SK-N-MC (cell line): ENCODE measurements at places on chromosomes 16 and 17.
A peak's percentile ranks its signal among the peaks of the same experiment; 100 is the strongest.

DNA sequence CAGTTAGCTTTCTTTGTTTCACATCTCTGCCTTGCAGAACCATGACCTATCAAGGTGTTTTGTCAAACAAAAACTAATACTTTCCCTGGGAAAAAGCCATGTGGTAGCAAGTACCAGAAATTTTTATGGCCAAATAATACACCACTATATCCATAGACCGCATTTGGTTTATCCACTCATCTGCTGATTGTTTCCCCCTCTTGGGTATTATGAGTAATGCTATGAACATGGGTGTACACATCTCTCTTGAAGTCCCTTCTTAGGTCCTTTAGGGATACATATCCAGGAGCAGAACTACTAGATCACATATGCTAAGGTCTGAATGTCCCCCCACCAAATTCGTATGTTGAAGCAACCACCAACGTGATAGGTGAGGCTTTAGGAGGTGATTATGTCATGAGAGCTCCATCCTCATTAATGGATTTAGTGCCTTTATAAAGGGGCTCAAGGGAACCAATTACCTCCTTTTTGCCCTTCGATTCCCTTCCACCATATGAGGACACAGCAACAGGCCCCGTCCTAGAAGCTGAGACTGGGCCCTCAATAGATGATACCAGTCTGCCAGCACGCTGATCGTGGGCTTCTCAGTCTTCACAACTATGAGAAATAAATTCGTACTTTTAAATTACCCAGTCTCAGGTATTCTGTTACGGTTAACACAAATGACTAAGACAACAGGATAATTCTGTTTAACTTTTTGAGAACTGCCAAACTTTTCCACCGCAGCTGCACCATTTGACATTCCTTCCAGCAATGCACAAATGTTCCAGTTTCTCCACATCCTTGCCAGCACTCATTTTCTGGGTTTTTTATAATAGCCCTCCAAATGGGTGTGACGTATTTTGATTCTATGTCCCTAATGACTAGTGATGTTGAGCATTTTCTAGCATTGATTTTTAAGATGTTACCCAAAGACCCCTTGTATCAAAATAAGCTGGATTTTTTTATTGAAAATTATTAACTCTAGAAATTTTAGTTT lies 30.0 kb downstream of the SIAH1 start:
- DNase-seq, result no peak

DNA sequence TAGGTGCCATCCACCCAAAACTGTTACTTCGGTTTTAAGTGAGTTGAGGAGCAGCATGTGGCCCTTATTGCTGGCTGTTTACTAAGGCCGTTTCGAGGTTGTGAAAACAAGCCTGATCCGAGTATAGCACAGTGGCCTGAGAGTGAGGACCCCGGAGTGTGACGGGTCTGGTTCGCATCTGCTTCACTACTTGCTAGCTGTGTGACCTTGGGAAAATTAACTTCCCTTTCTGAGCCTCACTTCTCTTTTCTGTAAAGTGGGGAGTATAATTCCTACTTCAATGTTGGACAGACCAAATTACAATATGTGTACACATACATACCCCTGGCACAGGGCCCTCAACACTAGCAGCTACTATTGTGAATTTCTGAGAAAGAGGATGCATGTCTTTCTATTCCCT lies 11.7 kb upstream of the HEATR6 start:
- no peak for DNase-seq

DNA sequence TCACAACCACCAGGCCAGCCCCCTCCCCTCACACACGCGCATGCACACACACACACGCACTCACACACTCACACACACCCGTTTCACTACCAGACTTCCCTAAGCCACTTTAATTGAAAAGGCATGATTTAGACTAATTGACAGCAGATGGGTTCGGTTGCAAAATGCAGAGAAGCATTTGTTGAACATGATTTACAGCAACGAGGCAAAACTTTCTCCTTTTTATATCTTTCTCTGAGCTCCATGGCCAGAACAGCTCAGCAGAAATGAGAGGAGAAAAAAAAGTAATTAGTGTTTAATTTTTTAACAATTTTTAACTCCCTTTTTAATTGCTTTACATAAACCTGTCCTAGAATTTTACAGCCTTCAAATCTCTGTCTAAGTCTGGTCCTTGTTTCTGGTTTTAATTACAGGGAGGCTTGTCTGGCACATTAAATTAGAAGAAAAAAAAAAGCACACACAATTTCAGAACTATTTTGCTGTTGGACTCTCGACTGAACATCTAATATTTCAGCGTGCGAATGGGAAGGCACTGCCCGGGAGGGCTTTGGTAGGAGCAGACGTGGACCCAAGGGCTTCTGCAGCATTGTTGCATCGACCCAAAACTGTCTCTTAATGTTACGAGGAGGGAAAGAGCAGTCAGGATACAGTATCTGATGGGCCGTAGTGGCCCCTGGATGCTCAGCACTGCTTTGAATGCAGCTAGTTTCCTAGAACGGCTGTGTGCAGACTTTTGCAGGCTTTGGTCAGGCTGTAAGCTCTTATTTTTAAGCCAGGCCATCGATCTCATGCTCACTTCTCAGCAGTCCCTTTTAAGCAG lies 255.9 kb downstream of the SOX9 start:
- DNase-seq, result no peak

GRCh38 chr17:21039839-21040575 lies 2.8 kb downstream of the USP22 start:
- no peak for DNase-seq

- DNase-seq, result no peak
Measured at GRCh38 chr16:62664566-62664965, 628.3 kb upstream of the CDH8 start.

- DNase-seq, result no peak
Measured at GRCh38 chr17:9527788-9528187, 47.8 kb downstream of the STX8 start.

- no peak for DNase-seq
Measured at GRCh38 chr17:46171939-46172338, 21.3 kb downstream of the KANSL1 start.

DNA sequence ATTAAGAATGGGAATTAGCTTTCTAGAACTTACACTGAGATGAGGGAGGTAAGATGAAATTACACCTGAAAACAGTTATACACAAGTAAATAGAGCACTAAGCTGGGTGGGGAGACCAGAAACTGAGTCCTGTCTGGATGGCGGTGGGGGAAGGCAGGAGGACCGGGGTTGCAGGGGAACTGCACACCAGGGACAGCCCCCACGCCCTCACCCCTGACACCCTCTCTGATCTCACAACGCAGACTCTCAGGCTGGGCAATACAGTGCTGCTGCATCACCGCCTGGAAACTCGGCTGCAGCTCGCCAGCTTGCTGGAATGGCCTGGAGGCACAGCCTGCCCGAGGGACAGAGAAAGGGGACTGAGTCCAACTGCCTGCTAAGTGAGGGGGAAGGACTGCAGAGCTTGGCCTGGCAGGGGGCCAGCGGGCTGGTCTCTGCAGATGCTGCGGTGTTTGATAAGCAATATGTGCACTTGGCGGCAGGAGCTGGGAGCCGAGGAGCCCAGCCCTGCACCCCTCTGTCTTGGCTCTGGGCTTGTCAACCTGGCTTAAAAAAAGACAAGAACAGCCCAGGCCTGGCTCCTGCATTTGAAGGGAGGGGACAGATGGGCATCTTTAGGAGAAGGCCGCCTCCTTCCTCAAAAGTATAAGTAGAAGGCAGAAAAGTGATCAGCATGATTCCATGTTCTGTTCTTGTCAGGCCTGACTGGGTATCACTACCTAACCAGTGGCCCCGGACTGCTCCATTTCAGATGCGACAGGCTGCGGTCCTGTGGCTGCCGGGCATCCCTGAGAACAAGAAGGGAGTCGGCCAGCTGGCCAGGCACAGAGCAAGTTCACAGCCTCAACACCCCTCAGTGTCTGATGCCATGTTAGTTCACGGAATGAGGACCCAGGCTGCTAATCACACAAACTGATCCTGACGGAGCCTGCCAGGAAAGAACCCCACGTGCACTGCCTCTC lies 30.2 kb downstream of the SPHK1 start:
- no peak for DNase-seq

DNA sequence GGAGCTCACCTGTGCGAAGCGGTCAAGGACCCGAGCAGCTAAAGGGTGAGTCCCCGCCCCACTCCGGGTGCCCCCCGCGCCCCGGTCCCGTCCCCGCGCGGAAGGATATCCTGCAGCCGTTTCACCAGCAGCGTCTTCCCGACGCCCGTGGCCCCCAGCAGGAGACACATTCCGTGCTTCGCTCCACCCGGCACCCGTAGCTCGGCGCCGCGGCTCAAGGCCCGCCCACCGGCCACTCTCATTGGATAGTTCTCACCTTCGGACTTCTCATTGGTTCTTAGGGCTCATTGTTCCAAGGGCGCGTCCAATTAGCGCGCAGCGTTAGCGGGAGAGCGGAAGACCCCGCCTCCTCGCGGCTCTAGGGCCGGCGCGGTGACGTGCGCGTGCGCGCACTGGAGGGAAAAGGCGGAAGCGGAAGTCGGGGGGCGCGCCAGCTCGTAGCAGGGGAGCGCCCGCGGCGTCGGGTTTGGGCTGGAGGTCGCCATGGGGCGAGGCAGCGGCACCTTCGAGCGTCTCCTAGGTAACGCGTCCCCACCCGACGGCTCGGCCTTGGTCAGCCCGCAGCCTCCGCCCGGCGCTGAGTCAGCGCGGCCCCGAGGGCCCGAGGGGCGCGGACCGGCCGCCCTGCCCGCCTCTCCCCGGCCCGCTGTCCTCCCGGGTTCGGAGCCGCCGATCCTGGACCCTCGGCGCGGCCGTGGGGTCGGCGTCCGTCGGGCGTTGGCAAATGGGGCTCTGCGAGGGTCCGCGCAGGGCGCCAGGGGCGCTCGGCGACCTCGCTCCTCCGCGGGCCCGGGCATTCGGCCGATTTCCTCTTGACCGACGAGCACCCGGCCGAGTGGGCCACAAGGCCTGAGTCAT lies at the start of the genes ARL16 and HGS:
ARL16 (minus strand) TSS at position 214 of the 858 bp plus-strand sequence; CDS start at position 170, 44 bp downstream.
HGS (plus strand) TSS at position 428 of the 858 bp plus-strand sequence; CDS start at position 484, 56 bp downstream.
- peak; percentile 98 for DNase-seq

GRCh38 chr17:76076146-76076764 lies 1.7 kb downstream of the GALR2 start:
- no peak for DNase-seq

GRCh38 chr17:74742153-74742515 lies 5.1 kb downstream of the RAB37 start:
- DNase-seq, result no peak
